NCI-H1105 (cell line): ENCODE measurements at places on chromosomes 1 and 21.

DNA sequence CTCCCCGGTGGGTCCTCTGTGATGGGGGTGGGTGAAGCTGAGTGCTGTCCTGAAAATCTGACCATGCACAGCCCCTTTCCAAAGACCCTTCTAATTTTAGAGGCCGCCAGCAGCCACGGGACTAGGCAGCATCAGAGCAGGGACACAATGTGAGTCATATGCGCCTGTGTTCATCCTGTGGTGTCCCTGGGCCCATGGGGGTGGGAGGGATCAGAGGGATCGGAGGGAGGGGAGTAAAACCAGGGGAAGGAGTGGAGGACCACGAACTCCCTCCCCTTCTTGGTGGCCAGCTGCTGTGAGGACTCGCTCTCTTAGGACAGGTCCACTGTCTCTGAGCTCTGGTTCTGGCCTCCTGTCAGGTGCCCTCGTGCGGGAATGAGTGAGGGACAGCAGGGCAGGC is 61.5 kb downstream of the ADARB1 start:
- DNase-seq: no peak

GRCh38 chr1:31689854-31690253 is 14.0 kb downstream of the COL16A1 start:
- no peak for DNase-seq

GRCh38 chr1:209552406-209553264 is 30.9 kb upstream of the CAMK1G start:
- no peak for DNase-seq

GRCh38 chr1:46466477-46467182 is 23.0 kb upstream of the DMBX1 start:
- DNase-seq: peak; percentile 17

GRCh38 chr1:91617285-91617765 is 116.7 kb downstream of the CDC7 start:
- peak; percentile 6 for DNase-seq

- no peak for DNase-seq
Measured at GRCh38 chr1:109974191-109974590, 10.4 kb upstream of the AHCYL1 start.

- DNase-seq: no peak
Measured at GRCh38 chr21:14469641-14470040, 76.5 kb downstream of the SAMSN1 start.

DNA sequence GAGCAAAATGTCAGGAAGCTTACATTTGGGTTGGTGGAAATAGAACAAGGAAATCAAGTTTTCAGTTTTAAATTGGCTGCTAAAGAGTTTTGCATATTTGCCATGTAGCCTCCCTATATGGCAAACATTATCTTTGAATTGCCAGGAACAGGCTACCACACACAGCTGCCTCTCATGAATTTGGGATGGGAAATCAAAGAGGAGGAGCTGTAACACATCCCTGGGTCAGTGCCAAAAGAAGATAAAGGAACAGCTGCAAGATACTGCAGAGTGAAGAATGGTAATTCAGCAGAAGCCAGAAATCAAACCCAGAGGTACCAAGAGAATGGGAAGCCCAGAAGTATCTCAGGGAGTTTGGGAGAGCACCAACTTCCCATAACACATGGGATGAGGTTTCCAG is 18.6 kb upstream of the RASAL2 start:
- no peak for DNase-seq

- no peak for DNase-seq
Measured at GRCh38 chr1:36133484-36133883, 8.5 kb upstream of the COL8A2 start.

DNA sequence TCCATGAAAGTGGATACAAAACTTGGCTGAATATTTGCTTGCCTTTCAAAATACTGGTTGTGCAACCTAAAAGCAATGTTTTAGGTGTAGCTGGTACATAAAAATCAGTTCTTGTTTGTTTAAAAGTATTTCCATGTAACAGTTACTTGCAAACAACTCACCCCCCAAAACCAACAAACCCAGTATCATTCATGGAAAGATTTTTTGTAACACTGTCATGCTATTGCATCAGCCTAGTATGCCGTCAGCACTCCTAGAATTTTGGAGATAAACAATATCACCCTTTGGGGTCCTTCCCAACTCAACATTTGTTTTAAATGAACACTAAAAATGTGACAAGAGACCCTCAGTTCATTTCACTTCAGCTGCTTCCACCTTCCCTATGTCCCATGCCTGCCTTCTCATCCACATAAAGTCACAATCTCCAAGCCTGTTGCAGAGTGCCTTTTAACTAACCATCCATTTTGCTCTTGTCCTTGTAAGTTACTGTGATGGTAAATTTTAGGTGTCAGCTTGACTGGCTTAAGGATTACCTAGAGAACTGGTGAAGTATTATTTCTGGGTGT is 425.3 kb downstream of the DUSP10 start:
- DNase-seq: no peak

- DNase-seq: no peak
Measured at GRCh38 chr21:44987301-44987885, 47.6 kb downstream of the SLX9 start.

GRCh38 chr1:150582371-150582770 is 3.0 kb upstream of the MCL1 start:
- no peak for DNase-seq

- DNase-seq: no peak
Measured at GRCh38 chr1:154953611-154954038, 2.3 kb downstream of the PBXIP1 start.

DNA sequence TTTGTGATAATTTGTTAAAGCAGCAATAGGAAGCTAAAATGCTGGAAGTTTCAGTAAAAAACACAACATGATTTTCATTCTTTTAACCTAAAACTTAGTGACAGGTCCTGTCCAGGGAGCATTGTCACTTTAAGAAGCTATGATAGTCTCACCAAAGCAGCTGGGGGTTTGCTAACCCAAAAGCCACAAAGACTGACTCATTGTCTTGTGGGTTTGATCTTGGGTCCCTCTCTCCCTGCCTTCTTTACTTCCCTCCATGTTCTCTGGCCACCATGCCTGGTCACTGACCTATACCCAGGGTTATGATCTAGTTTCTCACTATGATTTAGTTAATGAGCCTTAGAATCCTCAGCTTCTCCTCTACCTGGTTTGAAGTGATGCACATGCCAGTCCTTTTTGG is 213.5 kb upstream of the PTGFR start:
- no peak for DNase-seq

- no peak for DNase-seq
Measured at GRCh38 chr1:158916085-158916484, 15.3 kb upstream of the PYHIN1 start.

DNA sequence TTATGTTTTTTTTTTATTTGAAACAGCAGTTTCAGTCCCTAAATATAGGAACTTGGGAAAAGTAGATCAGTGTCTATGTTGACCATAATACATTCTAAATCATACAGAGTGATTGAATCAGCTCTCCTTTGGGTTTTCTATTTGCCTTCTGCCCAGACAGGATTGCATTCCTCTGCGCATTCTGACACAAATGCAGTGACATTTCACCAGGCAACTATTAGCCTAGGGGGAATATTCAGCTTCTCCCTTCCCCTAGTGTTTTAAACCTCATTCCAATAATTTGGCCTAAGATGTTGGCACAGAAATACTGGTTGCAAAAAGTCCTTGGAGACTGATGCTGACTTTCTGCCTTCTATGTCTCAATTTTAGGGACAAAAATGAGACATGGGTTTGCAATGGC is 172.8 kb downstream of the PTGER3 start:
- no peak for DNase-seq

GRCh38 chr1:13804240-13804633 is 104.2 kb downstream of the PRDM2 start:
- no peak for DNase-seq

GRCh38 chr1:110676970-110677369 is 2.2 kb upstream of the KCNA3 start:
- DNase-seq: peak; percentile 77

- DNase-seq: no peak
Measured at GRCh38 chr1:59498640-59499039, 201.7 kb downstream of the FGGY start.

- DNase-seq: no peak
Measured at GRCh38 chr1:89894210-89895201, 73.7 kb downstream of the LRRC8D start.

- DNase-seq: no peak
Measured at GRCh38 chr1:82879701-82880305, 1079.1 kb downstream of the ADGRL2 start.

DNA sequence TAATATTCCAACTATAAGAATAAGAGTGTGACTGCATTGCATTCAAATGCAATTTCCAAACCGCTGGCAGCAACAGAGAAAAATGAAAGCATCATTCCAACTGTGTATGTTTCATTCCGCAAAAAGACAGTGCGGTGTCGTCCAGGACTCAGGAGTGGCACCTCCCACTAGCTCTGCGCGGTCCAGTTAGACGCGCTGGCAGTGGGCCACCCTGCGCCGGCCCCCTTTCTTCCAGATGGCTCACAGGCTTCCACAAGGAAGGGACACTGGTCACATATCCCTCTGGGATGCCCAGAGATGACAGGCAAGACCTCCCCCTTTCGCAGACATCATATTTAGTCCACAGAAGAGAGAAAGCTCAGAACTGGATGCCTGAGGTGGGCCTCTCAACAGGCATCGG is 11.9 kb downstream of the WRAP73 start:
- DNase-seq: no peak

GRCh38 chr1:110161849-110162248 is 11.6 kb downstream of the SLC6A17 start:
- DNase-seq: peak; percentile 23

GRCh38 chr1:116325922-116326321 is 47.1 kb upstream of the ATP1A1 start:
- DNase-seq: no peak

DNA sequence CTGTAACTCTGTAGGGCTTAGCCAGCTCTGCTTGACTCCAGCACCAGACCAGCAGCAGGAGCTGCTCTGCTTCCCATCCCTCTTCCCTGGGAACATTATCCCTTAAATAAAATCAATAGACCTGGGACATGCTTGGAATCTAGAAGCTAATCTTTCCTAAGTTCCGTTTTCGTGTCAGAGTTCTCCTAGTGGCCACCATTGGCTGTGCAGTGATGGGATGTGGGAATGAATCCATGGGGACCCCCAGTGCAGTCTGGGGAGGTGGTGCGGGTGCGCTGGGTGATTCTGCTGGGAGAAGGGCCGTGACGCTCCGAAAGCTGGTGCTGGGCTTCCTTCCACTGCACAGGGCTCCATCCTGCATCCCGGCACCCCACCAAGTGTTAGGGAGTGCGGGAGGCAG is 202.7 kb downstream of the CAMTA1 start:
- no peak for DNase-seq

DNA sequence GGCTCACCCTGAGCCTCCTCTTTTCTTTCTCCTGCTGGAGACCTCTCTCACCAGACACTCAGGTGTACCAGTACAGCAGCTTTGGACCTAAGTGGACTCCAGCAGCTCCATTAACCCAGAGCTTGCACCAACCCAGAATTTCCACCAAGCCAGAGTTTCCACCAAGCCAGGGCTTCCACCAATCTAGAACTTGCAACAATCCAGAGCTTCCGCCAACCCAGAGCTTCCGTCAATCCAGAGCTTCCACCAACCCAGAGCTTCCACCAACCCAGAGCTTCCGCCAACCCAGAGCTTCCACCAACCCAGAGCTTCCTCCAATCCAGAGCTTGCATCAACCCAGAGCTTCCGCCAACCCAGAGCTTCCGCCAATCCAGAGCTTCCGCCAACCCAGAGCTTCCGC is 23.2 kb downstream of the CRYAA start:
- DNase-seq: no peak

GRCh38 chr1:244702620-244703019 is 49.7 kb downstream of the DESI2 start:
- DNase-seq: no peak

- no peak for DNase-seq
Measured at GRCh38 chr1:20731057-20731991, 1.2 kb downstream of the SH2D5 start.

DNA sequence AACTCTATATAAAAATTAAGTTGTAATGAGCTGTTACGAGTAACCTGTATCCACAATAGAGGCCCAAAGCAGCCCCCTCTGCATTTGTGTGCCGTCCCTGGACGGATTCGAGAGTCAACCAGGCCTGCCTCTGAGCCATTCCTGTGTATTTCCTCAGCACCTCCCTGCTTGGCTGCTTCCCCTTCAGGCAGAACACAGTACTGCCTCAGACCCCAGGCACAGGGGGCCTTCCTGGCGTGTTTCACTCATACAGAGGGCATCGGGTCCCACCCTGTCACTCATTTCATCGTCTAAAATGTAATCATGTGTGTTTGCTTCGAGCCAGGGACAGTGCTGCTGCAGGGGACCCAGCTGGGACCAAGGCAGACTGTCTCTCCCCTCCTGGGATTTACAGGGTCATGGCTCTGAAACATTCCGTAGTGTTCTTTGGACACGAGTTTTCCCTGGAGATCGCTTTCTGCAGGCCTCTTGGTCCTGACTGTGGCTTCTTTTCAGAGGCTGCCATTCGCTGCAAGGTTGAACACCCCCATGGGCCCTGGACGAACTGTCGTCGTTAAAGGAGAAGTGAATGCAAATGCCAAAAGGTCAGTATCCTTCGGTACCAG is 19.4 kb downstream of the LGALS8 start:
- no peak for DNase-seq

- no peak for DNase-seq
Measured at GRCh38 chr1:198917226-198917625, 278.4 kb downstream of the PTPRC start.

DNA sequence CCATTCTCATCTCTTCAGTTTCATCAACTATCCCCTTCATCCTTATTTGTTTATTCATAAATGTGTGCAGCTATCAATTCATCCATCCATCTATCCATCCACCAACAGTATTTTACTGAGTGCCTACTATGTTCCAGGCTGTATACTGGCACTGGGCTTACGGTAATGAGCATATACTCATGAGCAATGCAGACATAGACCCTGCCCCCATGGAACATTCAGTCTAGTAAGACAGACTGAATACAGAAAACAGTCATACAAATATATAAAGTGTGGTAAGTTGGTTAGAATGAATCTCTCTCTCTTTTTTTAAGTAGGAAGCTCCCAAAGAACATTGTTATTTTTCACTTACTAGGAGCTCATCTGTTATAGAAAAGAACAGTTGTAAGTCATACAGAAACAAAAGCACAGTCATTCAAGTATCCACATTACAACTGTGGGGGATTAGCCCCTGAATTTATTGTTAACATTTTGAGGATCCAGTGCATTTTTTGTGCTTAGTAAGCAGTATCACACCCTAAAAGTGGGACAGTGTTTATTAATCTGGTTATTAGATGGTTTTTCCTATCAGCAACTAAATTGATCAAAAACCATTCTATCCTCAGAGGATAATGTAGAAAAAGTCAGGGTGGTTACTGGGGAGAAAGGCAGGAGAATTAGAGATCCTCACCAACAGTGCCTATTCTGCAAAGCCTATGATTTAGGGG is 3.6 kb downstream of the SLC16A4 start:
- no peak for DNase-seq

DNA sequence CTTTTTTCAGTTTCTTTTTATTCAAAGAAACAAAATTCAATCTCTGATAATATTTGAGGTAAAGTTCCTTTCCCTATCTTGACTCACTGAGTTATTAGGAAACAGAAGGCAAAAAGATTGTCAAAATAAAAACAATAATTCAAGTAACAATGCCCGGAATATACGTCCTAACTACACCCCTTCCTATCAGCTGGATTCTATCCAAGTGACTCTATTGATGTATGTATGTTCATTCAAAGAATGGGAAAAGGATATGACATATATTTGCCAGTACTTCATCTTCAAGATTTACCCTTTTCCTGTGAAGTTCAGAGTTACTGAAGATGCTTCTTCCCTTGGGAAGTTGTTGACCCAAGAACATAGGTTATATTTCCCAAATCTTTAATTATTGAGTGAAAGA is 13.7 kb downstream of the SPRTN start:
- no peak for DNase-seq

GRCh38 chr1:184644771-184645170 is 109.9 kb downstream of the EDEM3 start:
- DNase-seq: no peak
